ENCODE measurements at places on chromosomes 1 and 21. TPM values are rescaled to one million over a fixed set of nuclear protein-coding genes. Genes with fewer than 3 reads are reported as not detected.

FMN2 gene
- total RNA-seq: 1.1 TPM

GRCh38 chr1:78101514-78101913, 55.7 kb downstream of the GIPC2 start:
- DNase-seq: no peak

DNA sequence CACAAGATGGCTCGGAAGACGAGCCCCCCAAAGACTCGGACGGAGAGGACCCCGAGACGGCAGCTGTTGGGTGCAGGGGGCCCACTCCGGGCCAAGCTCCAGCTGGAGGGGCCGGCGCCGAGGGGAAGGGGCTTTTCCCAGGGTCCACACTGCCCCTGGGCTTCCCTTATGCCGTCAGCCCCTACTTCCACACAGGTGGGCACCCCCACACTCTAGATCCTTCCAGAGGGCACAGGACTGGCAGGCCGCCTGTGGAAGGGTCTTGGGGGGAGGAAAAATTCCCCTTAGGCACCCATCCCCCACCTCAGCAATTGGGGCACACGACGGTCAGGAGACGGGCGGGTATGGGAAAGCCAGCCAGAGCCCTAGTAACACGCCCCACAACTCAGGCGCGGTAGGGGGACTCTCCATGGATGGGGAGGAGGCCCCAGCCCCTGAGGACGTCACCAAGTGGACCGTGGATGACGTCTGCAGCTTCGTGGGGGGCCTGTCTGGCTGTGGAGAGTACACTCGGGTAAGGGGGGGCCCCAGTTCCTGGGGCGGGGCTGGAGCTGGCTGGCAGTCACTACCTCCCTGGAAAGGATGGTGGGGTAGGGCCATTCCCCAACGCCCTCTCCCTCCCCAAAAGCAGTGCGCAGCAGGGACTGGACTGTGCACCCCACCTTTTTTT, 16.1 kb downstream of the NOC2L start:
- no peak for DNase-seq

- DNase-seq: no peak
Observed at GRCh38 chr1:53153752-53154151, 11.3 kb upstream of the SLC1A7 start.

DNA sequence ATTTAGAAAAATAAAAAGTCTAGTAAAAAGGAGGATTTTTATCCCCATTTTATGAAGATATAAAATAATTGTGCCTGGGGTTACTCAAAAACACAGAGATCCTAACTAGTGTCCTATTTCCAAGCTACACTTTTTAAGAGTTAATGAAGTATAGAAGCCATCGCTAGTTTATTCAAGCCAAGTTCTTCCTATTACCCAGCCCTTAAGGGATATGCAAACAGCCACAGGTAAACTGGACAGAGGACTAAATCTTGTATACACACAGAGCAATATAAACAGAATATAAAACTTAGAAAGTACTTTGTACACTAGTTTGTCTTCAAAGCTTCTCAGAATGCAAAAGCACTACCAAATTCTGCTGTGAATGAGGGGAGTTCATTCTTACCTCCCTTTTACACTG, 111.1 kb downstream of the RERE start:
- no peak for DNase-seq

DNA sequence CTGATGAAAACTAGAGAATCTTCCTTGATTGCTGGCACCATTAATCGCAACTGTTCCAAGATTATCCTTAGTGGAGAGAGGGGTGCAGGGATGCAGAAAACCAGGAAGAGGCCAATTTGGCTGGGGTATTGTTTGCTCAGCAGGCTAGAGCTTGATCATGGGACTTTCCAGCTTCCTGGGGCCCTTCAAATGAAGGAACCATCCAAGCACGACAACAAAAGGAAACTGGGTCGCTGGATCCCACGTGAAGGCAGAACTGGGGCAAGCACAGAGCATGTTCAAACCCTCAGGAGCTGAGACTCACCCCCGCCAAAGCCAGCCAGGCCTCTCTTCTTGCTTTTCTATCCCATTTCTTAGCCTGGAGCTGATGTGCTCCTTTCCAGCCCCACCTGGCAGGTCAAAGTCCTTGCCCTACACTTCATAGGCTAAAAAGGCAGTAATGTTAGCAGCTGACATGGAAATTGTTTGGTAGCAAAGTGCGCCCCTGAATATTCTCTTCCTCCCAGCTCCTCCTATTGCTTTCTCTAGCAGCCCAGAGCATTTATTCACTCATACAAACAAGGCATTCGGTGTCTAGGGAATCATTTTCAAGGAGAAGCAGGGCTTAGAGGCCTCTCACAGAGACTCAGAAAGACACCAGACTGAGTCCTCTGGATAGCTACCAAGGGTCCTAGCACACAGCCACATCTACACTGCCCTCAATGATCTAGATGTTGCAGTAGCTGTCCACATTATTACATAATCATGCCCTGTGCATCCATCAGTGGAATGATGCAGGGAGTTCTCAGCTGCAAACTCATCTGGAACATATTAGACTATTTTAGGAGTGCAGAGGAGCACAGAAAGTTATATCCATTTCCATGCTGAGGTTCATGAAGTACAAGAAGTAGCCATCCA, 11.5 kb downstream of the KCNA2 start:
- no peak for DNase-seq

Data from psoas muscle (tissue), 8 donors.